ENCODE measurements at places on chromosomes 1 and 21.

- DNase-seq = no peak
Measured at GRCh38 chr1:219398815-219399396, 214.0 kb downstream of the ZC3H11B start.

DNA sequence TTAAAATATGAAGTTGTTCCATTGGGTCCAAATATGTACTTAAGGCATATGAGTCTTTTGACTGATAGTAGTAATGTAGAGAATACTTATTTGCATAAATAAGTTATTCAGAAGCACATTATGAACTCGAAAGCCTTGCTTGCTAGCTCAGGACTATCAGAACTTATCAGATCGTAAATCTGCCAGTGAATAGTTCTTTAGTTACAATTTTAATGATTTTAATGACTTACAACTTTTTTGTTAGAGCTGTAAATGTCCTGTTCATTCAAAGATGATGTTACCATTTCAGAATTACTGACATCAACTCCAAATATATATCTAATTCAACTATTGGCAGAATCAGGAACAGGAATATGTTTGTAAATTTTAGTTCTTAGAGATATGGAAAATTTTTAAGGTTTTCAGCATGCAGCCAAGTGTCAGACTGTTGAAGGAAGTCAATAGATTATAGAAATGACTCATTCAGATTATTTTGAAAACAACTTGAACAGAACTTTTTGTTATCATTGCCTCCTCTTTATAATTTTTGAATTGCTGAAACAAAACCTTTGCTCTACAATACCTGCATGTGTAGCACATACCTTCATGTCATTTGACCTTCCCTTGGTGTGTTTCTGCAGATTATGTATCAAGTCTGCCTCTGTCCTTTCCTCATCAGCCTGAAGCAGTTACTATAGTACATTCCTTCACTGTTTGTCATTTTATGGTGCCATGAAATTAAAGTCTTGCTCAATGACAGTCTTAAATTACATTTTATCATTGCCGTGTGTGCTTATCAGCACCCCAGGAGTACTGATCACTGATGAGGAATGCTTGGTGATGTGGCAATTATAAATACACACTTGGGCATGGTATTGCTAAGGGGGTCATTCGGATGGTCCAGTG, 44.9 kb downstream of the LRRC8D start:
- DNase-seq = no peak

GRCh38 chr1:209620487-209620884, 31.7 kb downstream of the LAMB3 start:
- no peak for DNase-seq

DNA sequence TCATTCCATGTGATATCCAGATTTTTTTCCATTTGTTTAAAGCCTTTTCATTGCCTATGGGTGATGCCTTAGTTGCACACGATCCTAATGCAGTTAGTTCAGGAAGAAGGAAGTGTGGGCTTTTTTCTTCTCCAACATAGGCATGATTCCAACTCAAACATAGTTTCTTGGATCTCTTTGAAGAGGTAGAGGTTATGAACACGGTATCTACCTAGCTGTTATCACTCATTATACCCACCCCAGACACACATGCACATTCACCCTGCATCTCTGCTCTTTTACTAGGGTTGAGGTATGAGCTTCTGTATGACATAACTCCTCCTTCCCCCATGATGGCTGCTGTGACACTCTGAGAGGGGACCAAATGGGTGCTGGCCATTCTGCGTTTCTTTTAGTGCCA, 122.1 kb upstream of the ZNF648 start:
- DNase-seq = no peak

- no peak for DNase-seq
Measured at GRCh38 chr1:35406103-35406502, 137.6 kb downstream of the ZMYM4 start.

DNA sequence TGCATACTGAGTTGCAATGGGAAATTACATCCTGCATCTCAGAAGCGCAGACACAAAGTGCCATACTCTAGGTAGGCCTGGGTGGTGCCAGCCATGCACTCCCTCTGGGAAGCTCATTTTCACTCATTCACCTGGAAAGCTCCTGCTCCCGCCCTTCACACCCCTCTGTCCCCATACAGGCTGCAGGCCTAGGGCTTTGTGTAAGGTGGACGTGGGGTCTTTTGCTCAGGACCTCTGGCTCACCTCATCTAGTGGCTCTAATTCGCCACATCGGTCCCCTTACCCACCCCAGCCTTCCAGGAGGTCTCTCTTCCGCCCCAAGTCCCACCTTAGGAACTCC, 751 bp downstream of the MRPS15 start:
- no peak for DNase-seq

DNA sequence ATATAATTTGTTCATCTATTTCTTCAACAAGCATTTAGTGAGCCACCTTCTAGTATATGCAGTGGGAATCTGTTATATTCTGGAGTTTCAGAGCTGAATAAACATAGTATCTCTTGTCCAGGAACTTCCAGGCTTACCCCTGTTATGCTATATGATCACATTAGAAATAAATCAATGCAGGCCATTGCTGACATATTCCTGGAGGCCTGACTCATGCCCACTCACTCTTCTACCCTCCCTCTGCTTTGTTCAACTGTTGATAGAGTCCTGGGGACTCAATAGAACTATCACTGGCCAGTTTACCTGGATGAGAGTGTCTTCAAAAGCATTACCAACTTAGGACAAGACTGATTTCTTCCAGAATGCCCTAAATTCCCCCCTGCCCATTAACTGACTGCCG, 29.3 kb upstream of the SRSF10 start:
- DNase-seq = no peak

GRCh38 chr1:98988904-98989555, 15.6 kb downstream of the PLPPR5 start:
- no peak for DNase-seq

DNA sequence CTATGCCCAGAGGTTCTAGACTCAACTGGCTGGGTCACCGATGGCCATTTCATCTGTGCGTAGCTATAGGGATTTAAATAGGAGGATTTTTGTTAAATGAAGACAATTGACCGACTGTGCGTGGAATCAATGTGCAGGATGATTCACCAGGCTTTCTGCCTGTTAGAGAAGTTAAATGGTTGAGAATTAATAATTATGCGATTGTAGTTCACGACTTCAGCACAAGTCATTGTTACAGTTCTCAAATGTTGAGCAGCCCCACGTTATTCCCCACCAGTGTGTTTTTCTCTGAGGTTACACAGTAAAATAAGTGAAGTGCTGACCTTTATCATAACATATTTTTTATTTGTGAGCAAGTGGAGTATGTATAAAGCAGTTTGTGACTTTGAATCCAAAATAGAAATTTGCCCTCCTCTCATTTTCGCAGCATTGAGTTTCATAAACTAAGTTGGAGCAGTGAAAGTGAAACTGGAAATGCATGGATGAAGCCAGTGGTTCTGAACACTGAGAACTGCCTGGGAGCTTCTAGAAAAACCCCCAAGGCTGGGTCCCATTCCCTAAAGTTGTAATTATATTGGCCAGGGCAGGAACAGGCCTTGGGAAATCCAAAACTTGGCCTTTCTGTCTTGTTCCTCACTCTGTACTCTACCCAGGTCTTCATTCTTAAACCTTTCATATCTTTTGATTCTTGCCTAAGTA, 102.6 kb downstream of the GALNT2 start:
- DNase-seq = no peak

DNA sequence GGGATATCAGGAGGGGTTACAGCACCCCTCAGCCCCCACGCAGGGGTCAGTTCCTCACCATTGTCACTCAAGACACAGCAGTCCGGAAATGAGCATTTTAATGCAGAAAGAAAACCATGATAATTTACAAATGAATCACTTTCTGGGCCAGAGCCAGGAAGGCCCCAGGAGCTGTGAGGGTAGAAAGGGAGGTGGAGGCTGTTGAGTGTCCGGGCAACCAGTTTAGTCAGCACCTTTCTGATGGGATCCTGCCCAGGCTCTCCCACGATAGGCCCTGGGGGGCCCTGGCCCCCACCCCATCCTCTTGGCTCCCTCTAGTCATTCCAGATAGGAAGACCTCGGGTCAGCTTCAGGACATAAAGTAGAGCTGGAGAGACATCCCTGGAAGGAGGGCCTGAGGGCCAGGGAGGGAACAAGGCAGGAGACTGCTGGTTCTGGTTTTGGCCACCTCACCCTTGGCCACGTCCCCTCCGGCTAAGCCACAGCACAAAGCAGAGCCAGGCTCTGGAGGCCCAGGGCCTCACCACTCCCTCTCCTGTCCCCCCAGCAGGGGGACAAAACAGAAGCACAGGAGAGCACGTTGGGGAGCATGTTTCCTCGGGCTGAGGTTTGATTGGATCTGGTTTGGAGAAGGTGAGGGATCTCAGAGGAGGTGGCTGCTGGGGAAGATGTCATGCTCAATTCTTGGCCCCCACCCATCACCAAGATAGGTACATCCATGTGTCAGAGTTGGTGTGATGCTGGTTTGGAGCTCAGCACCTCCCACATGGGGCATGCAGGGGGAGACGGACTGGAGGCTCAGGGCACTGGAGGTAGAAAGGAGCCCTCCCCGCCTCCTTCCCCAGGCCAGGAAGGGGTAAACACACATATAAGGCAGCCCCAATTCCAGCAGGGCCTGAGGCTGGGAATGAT, 20.6 kb downstream of the ETNK2 start:
- DNase-seq = peak; percentile 49

DNA sequence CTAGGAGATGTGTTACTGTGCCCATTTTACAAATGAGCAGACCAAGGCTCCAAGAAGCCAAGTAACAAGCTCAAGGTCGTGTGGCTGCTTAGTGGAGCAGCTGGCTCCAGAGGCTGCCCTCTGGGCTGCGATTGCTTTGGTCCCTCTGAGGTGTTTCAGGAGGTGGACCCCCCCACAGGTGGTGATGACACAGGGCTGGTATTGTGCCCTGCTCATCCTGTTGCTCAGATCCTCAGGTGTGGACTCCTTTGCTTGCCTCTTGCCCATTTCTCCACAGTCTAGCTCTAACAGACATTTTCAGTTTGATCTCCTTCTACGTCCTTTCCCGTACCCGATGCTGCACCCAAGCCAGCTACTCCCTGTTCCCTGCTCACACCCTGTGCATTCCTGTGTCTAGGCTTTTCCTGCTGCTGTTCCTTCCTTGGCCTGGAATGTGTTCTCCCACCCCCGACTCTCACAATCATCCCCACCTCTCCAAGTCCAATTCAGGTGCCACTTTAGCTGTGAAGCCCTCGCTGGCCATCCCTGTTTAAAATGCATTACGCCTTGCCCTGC, 28.1 kb upstream of the GRHL3 start:
- no peak for DNase-seq

DNA sequence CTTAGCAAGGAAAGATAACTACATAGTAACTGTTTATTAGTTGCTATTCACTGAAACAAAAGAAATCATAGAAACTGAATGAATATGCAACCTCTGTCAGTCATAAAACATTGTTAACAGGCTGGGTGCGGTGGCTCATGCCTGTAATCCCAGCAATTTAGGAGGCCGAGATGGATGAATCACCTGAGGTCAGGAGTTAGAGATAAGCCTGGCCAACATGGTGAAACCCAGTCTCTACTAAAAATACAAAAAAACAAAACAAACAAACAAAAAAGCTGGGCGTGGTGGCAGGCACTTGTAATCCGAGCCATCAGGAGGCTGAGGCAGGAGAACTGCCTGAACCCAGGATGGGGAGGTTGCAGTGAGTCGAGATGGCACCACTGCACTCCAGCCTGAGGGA, 44.1 kb downstream of the CRB1 start:
- DNase-seq = no peak

DNA sequence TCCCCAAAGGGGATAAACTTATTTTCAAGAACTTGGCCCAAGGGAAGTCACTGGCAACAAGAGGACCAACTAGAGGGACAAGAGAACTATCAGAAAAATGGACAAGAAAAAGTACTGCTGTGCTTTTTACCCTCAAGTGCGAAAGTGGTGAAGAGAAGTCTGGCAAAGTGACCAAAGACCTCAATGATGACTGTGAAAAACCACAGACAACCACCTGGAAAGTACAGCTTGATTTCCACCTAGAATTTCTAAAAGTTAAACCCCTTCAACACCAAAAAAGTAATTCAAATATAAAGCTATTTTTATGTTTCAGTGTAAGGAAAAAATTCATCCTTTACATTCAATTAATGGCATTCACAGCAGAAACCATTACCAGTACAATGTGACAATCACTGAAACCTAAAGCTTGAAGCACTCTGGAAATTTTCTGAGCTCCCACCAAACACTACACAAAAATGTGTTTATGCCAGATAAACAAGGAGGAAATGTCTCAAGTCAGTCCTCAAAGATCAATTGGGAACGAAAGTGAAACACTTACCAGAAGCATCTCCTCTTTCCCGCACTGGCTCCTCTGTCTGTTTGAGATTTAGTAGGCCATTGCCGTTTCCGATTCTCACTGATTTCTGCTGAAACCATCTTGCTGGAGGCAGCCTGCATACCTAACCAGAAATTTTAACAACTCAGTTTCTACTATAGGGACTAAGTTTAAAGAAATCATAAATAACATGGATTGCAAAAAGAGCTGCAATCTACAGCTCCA, 8.3 kb downstream of the SDE2 start:
- no peak for DNase-seq

- peak; percentile 7 for DNase-seq
Measured at GRCh38 chr21:45620201-45620923, 23.2 kb upstream of the PCBP3 start.

DNA sequence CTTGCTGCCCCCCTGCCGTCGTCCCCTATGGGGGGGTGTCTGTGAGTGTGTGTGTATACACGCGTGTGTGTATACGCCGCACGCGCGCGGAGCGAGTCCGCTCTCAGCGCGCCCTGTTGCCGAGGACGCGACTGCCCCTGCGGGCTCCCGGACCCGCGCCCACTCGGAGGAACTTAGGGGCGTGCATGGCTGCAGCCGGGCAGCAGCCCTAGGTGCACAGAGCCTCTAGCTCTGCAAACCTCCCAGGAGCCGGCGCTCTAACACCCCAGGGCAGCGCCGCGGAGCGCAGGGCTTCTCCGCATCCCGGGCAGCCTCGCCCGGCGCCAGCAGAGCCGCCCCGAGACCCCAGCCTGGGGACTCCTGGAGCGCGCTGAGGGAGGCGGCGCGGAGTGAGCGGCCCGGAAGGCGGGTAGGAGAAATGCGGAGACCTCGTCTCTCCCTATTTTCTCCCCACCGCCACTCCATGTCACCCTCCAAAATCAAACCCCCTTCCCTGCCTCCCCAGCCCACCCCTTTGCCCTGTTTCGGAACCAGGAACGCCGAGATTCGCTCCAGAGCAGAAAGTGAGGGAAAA, 574 bp downstream of the ITPKB start:
- DNase-seq = no peak

All from omental fat pad (tissue), 4 donors.